ENCODE measurements at places on chromosomes 1 and 21.

GRCh38 chr1:159009287-159009686 is 420 bp upstream of the IFI16 start:
- no peak for DNase-seq

- DNase-seq, result no peak
Observed at GRCh38 chr1:183812686-183813569, 8.0 kb downstream of the RGL1 start.

DNA sequence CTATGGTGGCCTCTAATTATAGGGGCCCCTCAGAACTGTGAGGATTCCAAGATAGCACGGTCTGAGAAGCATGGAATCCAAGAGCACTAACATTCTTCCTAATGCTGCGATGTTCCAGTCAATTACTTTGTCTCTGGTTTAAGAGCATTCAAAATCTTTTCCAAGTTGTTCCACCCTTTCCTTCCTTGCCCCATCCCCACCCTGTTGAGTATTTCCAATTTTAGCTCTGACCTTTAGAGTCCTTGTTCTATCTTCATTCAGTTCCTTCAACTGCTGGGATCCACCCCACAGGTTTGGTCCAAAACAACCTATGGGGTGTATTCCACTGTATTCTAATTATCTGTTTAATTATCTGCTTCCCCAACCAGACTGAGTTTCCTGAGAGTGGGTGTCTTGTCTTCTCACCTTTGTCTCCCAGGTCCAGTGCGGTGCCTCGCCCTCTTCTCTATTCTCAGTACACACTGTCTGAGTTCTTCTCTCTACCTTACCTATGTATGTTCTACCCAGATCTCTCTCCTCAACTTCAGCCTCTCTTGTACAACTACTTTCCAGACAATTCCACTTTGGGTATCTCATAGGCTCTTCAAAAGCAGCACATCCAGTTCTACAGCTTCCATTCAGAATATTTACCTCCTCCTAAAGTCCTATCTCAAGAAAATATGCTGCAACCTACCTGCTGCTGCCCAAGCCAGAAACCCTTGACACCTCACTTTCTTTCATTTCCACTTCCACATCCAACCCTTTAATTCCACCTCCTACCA is 25.0 kb upstream of the BCL9 start:
- no peak for DNase-seq

GRCh38 chr1:102472520-102472919 is 475.8 kb upstream of the OLFM3 start:
- DNase-seq, result no peak

DNA sequence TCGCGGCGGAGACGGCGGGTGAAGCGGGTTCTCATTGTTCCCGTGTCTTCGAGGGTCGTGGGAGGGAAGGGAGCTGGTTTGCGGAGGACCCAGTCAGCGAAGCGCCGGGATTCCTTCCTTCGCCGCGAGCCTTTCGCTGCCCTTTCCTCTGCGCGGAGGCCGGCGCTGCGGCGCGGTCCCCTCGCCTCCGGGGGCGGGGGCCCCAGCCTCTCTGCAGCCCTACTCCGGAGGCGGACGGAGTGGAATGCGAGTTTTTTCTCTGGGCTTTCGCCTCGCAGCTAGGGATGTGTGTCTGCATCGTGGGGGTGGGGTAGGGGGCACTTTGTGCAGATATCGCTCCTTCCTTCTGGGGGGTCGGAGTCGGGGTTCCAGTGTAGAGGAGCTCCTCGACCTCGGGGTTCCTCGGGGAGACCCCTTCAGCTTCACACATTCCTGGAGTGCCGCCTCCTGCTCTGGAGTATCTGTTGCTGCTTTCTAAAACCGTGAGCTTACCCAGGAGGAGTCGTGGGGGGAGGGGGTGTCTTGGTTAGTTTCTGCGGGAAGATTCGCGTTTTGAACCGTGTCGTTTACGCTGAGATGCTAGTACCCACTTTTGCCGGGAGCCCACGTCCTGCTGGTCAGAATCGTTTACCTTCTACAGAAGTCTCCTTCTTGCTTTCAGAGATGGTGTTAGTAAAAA is 595 bp downstream of the RNF2 start:
- DNase-seq, result peak; percentile 45

DNA sequence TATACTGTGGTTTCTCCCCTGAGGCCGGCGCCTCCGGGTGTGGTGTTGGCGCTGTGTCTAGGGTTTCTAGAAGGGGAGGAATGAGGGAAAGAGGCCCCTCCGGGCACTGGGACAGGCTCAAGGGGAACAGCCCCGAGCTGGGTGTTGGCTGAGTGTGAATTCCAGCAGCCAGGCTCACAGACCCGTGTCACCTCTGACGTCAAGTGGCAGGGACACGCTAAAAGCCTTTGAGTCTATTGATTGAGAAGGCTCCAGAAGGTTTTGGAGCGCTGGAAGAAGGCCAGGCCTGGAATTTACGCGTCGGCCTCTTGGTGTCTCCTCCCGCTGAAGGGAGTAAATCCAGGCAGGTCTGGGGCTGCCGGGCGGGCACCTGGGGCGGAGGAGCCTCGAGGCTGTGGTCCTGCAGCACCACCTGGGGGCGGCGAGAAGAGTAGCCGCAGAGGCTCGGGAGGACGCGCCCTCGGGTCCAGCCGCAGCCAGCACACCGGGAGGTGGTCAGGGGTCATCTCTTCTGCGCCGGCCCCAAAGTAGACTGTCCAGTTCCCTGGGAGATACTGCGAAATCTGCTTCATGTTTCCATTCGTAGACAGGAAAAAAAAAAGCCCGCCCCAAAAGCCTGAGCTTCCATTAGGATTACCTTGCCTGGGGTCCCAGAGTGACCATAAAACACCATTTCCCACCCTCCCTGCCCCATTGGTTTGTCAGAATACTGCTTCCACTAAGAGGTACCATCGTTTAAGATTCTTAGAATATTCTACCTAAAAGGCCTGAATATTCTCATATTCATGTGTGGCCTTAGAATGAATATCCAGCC is 61.7 kb downstream of the TLR5 start:
- peak; percentile 85 for DNase-seq
